A549 treated with dexamethasone at 1 μM for 4 hours (cell line): ENCODE measurements at places on chromosomes 7 and 10. TPM values are rescaled to one million over a fixed set of nuclear protein-coding genes. Genes with fewer than 3 reads are reported as not detected.

Gene CLDN4
- 4.3 to 6.0 TPM (median 4.8 TPM) in 5 replicates for total RNA-seq

Gene JCAD
- 20.7 to 26.0 TPM (median 23.9 TPM) in 5 replicates for total RNA-seq

Gene HYAL4
- 0.04 TPM in 1 of 5 replicates, not detected in the others for total RNA-seq

Gene HOXA5
- 4.3 to 6.1 TPM (median 5.0 TPM) in 5 replicates for total RNA-seq

Gene DBNL
- total RNA-seq = 61.2 to 73.7 TPM (median 66.3 TPM) in 5 replicates

Gene CYP2E1
- total RNA-seq = 0.11 to 0.18 TPM (median 0.17 TPM) in 5 replicates

Gene BRAF
- 3.6 to 9.0 TPM (median 6.8 TPM) in 5 replicates for total RNA-seq

Gene NRCAM
- 98.0 to 135 TPM (median 119 TPM) in 5 replicates for total RNA-seq

Gene UCN3
- total RNA-seq = not detected in 5 replicates

Gene HTR5A
- total RNA-seq = not detected in 5 replicates

Gene AKR1D1
- total RNA-seq = 0.04 to 0.08 TPM (median 0.06 TPM) in 3 of 5 replicates, not detected in the others
